ENCODE measurements at places on chromosomes 4 and X.
A peak's percentile ranks its signal among the peaks of the same experiment; 100 is the strongest.

DNA sequence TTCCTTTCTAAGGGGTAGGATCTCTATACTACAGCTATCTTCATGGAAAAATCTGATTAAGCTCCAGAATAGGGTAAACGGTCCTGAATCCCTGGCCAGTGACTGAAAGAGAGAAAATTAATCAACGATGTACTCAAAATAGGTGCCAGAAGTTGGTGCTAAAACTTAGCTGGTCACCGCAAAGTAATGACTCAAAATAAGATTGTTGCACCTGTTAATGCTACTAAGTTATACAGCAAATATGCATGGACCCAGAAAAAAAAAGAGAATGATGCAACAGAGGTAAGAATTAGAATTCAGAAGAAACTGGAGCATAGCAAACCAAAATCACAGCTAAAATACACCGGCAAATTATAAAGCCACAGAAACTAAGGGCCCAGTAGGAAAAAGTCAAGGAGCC is 239.7 kb upstream of the FAM241A start:
- DNase-seq, result no peak

GRCh38 chr4:108619372-108620100 is 840 bp upstream of the RPL34 start:
- DNase-seq, result peak; percentile 52

DNA sequence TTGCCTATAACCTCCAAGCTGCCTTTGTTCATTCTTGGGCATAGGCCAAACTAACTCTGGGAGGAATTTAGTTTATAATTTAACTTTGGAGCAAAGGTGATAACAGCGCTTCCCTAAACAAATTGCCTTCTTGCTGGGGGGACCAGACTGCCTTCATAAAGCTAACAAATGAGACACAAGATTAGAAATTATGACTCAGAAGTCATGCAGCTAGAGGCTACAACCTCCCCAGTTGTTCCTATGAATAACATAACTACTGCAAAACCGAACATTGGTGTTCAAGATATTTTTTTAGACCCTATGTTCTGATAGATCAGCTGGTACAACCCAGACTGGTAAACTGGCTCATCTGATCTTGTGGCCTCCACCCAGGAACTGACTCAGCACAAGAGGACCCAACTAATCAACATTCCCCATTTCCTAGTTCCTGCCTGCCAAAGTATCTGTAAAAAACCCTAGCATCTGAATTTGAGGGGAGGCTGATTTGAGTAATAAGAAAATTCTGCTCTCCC is 22.0 kb upstream of the TMPRSS11B start:
- no peak for DNase-seq

DNA sequence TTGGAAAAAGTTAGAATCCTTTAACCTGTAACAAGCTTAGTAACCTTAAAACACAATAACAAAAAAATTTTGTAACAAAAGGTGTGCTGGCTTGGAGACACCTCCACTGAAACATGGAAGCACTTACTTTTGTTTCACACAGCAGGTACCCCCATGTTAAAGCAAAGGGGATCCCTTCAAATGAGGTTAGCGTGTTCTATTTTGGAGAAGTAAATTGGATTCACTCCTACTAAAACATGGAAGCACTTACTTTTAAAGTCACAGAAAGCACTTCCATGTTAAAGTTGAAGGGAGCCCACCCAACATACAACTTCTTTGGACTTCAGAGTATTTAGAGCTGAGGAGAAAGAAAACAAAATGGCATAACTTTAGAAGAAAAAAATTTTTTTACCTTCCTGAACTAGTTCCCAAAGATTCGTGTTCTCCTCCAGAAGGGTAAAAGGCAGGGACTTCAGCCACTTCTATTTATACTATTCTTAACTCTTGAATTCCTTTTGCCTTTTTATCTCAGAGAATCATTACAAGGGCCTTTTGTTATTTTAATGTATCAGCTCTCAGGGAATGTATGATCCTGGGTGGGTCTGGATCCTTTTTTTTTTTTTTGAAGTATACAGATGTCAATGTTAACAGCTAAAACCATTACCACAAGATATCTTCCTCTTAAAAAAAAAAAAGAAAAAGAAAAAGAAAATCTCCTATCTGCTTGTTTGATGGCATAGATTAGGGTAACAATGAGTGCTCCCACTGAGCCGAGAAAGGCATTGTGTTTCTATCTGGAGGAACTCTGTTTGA is 11.5 kb downstream of the LARP7 start:
- DNase-seq, result no peak

- DNase-seq, result peak; percentile 49
Observed at GRCh38 chr4:112170451-112170993, 25.3 kb downstream of the FAM241A start.

DNA sequence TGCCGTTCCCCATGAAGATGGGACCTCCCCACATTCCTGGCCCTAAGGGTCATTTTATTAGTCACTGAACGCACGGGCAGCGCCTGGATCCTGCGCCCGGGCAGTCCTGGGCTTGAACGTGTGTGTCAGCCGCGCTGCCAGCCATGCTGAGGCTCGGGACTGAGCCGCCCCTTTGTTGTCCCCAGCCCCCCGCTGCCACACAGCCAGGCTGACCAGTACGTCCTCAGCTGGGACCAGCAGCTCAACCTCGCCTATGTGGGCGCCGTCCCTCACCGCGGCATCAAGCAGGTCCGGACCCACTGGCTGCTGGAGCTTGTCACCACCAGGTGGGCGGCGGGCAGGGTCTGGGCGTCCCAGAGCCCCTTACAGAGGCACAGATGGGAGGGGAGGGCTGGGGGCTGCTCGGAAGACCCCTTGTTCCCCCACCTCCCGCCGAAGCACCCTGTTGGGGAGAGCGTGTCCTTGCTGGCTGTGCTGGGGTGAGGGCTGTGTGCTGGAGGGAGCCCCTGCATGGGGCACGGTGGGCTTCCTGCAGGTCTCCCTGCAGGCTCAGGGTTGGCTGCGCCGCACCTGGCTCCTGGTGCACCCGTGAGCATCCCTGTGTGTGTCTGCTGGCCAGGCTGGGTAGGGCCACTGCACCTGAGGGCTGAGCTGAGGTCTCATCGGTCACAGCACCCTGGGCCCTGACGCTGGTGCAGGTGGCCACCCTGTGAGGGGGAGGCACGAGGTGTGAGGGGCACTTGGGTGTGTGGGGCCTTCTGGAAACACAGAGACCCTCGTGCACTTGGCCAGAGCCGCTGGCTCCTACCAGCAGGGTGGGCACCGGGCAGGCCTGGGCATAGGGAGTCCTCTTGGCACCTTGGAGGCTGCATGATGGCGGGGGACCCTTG is 1.0 kb downstream of the IDUA start:
- no peak for DNase-seq

GRCh38 chr4:169640261-169640870 is 20.0 kb downstream of the CLCN3 start:
- no peak for DNase-seq

DNA sequence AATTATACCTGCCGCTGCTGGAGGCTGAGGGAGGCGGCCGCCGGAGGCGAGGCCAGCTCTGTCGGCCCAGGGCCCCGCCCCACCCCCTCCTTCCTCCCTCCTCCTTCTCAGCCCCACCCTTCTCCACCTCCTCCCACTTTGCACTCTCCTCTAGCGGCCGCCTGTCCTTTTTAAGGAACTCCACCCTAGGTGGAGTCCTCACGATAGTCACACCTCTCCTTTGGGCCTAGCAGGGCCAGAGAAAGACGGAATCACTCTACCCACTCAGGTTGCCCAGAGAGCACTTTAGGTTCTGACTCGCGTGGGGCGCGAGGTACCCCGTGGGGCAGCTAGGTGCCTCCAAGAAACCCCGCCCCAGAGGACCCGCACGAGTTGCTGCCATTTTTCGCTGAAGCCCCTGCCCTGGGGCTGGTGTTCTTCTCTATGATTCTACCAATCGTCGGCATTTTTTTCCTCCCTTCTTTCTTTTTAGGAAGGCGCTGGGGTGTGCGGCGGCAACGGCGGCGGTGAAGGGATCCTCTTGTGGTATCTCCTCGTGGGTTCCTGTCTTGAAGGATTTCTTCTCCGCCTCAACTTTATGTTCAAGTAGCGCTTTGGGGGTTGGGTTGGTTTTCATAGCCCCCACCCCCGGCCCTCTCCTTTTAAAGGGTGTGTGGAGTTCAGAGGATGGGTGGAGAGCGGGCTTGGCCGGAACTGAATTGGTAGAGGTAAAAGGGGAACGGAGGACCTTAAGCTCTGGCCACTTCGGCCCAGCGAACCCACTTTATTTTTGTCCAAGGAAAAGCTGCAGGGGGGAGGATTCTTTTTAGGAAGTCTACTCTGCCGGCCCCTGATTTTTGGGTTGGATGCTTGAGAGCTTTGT is at the start of gene KLF8:
KLF8 (plus strand) TSS at position 136 of the 862 bp plus-strand sequence. CDS start 979 bp downstream, outside the sequence.
- DNase-seq, result peak; percentile 0

DNA sequence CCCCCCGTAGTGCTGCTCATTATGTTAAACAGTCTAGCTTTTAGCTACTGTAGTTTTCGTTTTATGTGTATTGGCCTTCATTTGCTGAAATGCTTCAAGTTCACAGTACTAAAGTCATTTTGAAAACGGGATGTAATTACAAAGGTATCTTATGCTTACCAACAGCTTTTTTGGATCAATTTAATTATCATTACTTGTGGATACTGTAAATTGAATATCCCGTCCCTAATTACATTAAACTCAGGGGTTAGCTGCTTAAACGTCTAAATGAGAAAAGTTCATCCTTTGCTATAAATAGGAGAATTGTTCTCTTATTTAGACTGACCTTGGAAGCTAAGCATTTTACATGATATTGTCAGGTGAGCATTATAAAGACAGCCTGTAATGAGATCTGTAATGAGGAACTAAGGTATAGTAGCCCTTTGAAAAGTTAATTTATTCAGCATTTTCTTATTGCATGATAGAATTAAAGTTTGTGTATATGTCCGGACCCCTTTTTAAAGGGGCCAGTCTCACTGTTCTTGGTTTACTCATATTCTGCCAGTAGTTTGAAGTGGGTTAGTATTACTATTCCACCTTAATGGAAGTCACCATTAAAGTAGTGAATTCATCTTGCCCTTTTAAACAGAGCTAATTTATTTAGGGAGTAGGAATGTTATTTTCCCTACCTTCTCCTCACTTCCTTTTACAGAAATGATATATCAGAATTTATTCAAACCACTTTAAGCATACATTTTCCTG is 252.6 kb downstream of the TENM3 start:
- DNase-seq, result no peak

DNA sequence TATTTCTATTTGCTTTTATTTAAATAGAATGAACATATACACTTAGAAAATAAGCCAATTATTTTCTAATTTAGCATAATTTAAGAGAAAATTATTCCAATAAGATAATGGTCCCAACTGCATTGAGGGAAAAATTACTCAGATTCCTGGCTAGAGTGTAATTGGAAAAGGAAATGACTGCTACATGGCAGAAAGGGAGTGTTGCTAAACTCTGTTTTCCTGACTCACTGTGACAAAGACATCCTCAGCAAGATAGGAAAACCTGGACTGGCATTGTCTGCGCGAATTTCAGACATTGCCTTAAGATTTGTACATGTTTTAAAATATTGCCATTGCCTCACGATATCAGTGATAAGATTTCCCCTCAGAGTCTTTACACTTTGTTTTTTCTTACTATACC is 8.2 kb downstream of the TNIP3 start:
- peak; percentile 38 for DNase-seq

- DNase-seq, result peak; percentile 29
Observed at GRCh38 chr4:132284910-132285426, 864.1 kb upstream of the PCDH10 start.

GRCh38 chr4:7384929-7385890 is 49.5 kb downstream of the PSAPL1 start:
- DNase-seq, result no peak

GRCh38 chr4:158625544-158625943 is 46.1 kb downstream of the C4orf46 start:
- no peak for DNase-seq

DNA sequence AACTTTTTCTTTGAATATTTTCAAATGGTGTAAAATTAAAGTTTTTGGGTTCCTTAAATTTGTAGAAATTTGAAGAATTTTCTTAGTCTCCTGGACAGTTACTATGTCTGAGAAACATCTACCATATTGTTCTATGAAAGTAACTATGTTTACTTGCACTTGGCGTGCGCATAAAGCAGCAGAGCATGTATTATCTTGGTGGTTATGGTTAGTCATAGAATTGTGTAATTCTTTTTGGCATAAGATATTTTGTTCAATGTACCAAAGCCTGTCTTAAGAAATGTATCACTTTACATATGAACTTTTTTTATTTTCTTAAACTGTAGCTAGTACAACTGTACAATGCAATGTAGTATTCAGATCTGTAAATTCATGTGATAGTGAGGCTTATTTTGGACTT is 49.2 kb downstream of the CDS1 start:
- peak; percentile 9 for DNase-seq

DNA sequence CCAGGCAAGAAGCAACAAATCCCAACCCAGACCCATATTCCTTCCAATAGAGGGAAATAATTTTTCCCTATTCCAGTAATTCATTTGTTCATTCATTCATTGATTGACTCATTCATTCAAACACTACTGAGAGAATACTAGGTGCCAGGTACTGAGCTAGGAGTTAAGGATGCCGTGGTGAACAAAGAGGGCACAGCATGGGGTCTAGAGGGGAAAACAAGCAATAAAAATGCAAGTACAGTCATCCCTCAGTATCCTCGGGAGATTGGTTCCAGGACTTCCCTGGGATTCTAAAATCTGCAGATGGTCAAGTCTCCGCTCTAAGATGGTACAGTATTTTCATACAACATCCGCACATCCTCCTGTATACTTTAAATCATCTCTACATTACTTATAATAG is 18.7 kb downstream of the RASGEF1B start:
- no peak for DNase-seq

DNA sequence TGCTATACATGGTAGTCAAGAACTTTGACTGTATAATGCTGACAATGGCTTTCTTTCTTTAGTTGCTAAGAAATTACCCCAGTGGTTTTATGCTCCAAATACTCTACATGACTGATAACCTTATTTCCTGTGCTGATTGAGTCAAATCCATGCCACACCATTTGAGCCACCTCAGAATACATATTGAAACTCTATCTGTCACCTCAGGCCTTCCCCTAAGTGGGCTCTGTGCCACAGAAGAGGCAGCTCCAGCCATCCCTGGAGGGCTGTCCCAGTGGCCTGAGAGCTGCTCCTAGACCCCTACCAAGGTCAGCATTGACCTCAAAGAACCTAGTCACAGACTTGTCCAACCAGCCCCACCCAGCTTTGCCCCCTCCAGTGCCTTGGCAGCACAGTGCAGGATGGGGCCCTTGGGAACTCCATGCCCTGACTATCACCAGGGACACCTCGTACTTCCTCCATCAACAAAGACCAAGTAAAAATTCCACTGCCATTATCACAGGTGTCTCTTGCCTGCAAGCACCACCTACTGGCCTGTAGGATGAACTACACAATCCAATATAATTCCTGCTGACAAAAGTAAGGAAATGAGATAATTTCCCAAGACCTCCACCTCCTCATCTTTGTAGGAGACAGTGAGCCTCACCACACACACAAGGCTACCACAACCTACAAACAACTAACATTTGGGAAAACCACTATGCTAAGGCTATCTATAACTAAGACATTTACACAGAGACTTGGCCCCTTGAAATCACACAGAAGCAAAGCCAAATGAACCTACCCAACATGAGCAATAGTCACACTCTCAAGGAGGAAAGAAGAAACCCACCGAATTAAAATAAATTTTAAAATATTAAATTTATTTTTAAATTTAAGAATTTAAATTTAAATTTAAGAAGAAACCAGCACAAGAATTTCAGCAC is 239.9 kb downstream of the NKX6-1 start:
- DNase-seq, result peak; percentile 38
